ENCODE measurements at places on chromosomes 12 and 14.

DNA sequence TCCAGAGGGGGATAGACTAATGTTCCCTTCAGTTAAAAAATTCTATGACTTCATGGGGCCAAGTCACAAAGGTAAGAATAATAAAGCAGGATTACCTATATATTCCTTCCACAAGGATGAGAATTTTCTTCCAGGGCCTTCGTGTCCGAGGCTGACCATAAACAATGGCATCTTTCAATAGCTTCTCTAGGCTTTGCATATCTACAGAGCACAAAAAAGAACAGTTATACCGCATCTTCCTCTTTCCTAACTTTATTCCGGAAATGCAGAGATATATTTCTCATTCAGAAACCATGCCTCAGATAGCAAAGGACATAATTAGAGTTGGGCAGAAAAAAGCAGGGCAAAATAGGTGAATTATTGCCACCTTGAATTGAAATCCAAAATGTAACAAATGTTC lies 58.3 kb upstream of the ISM2 start:
- DNase-seq = no peak

GRCh38 chr14:103281496-103282231 lies 52.4 kb upstream of the EIF5 start:
- DNase-seq = no peak

DNA sequence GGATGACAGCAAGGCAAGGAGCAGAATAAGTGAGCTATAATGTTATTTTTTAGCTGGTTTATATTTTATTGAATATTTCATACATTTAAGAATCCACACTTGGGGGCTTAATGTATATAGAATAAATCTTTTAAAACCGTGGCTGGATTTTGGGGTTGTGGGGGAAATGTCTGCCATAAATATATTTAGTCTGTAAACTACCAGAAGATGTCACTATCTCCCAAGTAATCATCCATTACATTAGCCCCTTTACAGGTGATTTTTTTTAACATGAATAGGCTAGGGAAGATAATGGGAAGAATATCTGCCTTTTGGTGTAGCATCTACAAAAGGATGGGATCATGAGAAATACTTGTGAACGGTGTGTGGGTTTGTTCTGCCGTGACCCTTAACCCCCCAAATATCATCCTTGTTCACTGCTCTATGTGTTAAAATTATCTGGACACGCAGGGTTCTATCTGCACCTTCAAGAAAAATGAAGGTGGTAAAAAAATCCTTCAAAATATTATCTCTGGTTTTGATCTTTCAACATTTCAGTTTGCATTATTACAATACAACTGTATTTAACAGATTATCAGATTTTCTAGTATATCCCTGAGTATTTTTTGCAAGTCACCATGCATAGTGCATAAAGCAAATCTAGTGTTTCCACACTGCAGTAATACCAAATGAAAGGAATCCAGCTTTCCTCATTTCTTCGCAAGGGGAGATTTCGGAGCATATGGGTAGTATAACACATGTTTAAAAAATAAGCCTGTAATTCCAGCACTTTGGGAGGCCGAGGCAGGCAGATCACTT lies 8.0 kb upstream of the SLC17A8 start:
- no peak for DNase-seq

GRCh38 chr14:48628870-48629269 lies 953.5 kb upstream of the MDGA2 start:
- DNase-seq = no peak

GRCh38 chr12:66956300-66956699 lies 277.4 kb upstream of the GRIP1 start:
- no peak for DNase-seq

DNA sequence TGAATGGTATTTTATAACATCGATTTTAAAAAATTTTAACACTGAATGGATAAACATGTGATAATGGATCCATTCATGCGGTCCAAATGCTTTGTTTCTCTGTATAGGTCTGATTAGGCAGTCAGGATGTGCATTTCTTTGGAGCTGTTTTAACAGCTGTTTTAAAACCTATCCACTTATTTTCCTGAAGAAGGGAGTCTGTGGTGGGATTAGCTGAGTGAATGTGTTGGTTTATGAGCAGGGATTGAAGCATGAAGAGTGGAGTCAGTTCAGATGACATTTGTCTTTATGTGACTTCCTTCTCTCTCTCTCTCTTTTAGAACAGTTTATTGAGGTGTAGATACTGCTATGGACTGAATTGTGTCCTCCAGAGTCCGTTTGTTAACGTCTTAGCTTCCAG lies 37.7 kb downstream of the GLT8D2 start:
- no peak for DNase-seq

- no peak for DNase-seq
Observed at GRCh38 chr14:48333221-48333920, 658.0 kb upstream of the MDGA2 start.

DNA sequence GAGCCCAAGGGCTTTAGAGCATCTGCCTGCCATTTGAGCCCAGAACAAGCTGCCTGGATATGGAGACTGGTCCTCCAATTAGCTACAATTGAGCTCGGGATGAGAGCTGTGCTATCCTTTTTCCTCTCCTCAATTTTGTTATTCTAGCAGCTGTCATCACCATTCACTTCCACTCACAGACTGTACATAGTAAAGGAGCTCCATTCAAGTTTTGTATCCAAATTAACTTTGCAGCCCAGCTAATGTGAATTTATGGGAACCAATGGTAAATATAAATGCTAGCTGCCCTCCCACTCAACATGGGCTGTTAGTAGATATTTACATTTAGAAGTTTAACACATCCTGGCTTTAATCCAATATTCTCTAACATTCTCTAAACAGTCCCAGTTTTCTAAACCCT lies 44.6 kb downstream of the BMP4 start:
- DNase-seq = no peak

DNA sequence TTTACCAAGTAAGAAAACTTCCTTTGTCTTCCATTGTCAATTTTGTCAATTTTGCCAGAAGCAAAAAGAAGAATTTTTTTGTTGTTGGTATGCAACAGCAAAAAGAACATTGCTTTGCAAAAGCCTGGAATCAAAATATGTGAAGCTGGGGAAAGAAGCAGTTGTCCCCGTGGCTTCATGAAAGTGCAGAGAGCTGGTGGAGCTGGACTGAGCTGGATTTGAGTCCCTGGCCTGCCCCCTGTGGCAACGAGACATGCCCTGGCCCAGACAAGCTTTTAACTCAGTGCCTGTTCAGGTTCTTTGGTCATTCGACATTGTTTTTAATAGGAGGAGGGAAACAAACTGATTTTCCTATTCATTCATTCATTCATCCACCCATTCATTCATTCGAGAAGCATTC lies 70.3 kb downstream of the SLC15A4 start:
- DNase-seq = no peak

DNA sequence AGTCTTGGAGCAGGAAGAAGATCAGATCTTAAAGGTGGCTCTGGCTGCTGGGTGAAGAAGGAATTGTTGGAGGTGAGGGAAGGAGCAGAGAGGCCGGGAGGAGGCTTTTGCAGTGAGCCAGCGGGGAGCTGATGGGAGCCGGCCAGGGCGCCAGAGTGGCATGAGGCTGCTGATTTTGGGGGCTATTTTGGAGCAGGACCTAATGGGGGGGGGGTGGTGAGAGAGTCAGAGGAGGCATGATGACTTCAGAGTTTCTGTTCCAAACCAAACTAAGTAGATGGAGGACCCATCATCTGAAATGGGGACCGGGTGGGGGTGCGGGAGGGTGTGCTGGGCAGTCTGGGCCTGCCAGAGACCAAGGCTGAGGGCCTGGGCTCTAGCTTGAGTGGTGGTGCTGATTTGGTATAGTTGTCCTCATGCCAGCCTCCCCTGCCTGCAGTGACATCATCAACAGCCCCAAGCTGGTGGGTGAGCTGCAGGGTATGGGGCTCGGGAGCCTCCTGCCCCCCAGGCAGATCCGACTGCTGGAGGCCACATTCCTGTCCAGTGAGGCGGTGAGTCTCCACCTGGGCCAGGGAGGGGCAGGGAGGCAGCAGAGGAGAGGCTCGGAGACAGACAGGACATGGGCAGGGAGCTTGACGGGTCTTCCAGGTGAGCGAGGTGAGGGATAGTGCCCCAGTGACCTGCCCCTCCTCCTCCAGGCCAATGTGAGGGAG lies 6.2 kb downstream of the TNFAIP2 start:
- no peak for DNase-seq

DNA sequence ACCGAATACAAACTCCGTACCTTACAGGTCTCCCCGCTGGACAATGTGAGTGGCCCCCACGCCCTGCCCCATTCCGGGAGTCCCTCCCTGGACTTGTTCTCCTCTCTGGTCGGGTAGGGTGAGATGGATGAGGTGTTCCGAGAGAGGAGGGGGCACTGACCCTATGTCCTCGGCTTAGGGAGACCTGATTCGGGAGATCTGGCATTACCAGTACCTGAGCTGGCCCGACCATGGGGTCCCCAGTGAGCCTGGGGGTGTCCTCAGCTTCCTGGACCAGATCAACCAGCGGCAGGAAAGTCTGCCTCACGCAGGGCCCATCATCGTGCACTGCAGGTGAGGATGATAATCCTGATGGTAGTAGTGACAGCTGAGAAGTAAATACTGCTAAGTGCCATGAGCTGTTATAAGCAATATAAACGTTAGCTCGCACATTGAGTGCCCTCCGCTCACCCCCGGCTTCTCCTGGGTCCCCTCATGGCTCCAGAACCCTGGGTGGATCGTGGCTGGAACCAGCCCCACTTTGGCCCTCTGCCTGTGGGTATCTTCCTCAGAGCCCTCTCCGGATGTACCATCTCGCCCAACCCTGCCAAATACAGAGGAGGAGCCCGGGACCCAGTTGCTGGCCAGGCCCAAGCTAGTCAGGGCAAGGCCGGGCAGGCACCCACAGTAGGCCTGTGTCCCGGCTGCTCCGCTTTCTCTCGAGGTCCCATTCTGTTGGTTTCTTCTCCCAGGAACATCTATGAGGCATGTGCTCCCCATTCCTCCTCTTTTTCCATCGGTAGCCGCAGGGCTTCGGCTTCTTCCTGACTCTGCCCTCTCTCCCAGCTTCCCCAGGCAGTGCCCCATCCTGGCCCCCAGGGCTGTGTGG lies 6.8 kb downstream of the PTPN6 start:
- DNase-seq = no peak

DNA sequence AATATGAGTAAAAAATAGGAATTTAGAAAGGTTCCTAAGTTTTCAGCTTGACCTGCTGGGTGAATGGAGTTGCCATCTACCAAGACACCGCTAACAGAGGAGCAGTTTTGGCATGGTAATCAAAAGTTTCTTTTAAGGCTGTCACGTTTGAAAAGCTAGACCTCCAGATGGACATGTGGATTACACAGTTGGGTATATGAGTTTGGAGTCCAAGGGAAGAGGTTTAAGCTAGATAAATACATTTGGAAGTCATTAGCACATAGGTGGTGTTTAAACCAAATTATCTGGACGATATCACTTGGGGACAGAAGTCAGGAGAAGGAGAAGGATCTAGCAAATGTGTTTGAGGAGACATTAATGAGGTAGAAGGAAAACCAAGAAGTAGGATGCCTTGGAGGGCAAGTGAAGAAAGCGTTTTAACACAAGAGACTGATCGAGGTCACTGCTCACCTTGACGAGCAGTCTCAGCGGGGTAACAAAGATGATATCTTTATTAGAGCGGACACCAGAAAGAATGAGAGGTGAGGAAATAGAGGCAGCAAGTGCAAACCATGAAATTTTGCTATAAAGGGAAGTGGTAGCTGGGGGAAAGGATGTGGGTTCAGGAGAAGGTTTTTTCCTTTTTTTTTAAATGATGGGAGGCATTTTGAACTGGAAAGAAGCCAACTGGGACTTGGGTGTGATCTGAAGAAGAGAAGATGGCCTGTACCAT lies 17.6 kb downstream of the PNP start:
- no peak for DNase-seq

DNA sequence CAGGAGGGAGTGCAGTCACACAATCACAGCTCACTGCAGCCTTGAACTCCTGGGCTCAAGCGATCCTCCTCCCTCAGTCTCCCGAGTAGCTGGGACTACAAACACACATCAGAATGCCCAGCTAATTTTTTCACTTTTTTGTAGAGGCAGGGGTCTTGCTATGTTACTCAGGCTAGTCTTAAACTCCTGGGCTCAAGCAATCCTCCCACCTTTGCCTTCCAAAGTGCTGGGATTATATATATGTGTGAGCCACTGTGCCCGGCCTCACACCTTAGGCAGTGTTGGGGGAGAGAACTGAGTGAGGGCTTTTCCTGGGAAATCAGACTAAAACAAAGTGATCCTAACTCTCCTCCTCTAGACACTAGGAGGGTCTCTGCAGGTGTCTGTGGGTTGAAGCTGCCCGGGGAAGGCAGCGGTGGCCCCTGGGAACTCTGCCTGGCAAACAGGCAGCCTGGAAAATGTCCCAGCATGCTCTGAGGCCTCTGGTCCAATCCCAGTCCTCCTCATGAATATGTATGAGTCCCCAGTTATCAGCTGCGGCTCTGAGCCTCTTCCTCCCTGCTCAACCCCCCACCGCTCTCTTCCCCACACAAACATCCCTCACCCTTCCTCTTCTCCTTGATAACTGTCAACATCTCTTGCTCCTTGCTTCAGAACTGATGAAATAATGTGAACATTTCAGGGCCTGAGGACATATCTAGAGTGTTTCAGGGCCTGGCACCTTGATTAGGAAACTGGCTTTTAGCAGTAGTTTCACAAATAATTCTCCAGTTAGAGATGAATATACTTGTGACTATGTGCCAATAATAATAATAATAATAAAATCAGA lies 7.9 kb upstream of the NAA25 start:
- DNase-seq = no peak

DNA sequence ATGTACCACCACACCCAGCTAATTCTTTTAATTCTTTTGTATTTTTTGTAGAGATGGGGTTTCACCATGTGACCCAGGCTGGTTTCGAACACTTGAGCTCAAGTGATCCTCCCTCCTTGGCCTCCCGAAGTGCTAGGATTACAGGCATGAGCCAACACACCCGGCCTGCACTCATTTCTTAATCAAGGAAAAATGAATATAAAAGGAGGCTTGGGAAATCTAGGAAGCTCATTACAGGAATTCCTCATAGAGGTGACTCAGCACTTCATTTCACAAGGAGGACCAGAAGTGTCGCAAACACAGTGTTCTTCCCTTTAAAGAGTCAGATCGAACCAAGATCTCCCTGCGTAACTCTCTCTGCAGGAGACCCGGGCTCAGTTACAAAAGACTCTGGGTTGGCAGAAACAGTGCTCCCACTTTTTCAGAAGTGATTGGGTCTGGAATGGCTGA lies 30.3 kb downstream of the NFKBIA start:
- no peak for DNase-seq

All from naive thymus-derived CD8-positive, alpha-beta T cell (primary cell).